ENCODE measurements at places on chromosomes 6 and 20.

DNA sequence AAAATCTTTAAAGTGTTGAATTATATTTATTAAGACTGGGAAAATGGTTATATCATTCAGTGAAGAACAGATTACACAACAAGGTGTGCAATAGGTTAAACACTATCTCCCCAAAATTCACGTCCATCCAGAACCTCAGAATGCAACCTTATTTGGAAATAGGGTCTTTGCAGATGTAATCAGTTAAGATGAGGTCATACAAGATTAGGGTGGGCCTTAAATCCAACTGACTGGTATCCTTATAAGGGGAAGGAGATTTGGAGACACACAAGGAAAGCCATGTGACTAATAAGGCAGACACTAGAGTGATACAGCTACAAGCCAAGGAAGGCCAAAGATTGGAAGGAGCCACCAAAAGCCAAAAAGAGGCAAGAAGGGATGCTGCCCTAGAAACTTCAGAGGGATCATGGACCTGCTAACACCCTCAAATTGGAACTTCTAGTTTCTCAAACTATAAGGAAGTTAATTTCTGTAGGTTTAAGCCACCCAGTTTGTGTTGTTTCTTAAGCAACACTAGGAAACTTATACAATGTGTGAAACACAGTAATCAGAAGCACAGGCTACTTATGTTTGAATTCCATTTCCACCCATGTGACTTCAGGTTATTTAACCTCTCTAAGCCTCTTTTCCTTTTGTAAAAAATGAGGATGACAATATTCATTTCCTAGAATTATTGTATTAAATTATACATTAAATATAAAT is 16.9 kb downstream of the ILRUN start:
- DNase-seq: no peak

GRCh38 chr20:24669701-24670100 is 200.3 kb downstream of the SYNDIG1 start:
- no peak for DNase-seq

GRCh38 chr20:1376007-1376406 is 16.8 kb downstream of the FKBP1A start:
- no peak for DNase-seq

DNA sequence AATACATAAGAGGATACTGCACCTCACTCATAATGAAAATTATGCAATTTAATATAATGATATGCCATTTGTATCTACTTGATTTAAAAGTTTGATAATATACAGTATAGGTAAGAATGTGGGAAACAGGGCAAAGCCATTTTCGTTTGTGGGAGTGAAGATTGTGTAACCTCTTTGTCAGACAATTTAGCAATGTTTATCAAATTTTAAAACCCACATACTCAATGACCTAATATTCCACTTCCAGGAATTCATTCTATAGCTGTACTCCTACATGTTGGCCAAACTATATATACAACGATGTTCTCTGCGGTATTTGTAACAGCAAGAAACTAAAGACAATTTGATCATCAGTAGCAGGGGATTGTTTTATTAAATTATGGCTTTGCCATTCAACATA is 17.8 kb upstream of the FKBP5 start:
- DNase-seq: no peak

GRCh38 chr6:120764312-120764711 is 570.0 kb downstream of the TBC1D32 start:
- DNase-seq: no peak

DNA sequence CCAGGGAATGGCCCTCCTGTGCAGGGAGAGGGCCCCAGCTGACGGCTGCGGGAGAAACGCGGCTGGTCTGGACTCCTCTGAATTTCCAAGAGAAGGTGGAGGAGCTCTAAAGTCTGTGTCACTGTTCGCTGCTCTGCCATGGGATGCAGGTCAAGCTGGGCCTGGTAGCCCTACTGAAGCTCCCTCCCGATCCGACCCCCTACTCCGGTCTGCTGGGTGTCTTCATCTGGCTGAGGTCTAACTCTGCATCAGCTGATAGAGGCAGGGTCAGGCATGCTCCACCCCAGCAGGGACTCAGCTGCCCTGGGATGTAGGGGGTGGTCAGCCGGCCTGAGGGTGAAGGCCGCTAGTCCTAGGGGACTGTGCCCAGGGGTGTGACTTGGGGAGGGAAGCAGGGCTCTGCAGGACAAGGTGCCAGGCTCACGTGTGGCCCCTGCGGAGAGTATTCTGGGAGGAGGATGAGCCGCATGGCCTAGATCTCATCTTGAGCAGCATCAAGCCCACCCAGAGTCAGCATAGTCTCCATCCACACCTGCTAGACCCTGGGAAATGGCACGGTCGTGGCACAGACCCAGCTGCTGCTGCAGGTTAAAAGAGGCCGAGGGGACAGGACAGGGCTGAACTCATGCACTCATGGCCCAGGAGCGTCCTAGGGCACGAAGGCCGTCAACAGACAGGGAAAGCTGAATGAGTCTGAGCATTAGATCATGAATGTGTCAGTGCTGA is 1.4 kb downstream of the CST3 start:
- no peak for DNase-seq

GRCh38 chr20:25643716-25644115 is 19.9 kb upstream of the NANP start:
- DNase-seq: no peak

DNA sequence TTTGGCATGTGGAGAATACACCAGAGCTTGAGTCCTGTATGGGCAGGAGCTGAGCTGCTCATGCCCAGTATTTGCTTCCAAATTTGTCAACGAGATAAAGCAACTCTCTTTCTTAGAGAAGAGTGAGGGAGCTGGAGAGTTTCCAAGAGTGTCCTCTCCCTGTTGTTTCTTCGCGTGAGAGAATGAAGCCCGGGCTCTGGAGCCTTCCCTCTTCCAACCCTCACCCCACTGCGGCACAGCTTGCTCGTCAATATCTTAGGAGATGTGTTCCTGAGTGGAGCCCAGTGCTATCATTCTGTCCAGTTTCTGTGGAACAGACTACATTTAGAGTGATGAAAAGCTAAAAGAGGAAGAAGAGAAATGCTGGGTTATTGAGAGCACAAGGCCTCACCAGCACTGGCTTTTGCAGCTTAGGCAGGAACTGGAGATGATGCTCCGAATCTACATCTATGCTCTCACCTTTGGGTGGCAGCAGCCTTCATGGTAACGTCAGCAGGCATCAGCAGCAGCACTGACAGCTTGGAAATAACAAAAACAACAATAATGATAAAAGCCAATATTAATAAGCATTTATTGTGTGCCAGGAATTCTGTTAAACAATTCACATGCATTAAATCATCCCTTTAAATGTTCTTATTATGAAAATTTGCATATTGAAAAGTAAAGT is 66.5 kb upstream of the TFB1M start:
- DNase-seq: no peak

DNA sequence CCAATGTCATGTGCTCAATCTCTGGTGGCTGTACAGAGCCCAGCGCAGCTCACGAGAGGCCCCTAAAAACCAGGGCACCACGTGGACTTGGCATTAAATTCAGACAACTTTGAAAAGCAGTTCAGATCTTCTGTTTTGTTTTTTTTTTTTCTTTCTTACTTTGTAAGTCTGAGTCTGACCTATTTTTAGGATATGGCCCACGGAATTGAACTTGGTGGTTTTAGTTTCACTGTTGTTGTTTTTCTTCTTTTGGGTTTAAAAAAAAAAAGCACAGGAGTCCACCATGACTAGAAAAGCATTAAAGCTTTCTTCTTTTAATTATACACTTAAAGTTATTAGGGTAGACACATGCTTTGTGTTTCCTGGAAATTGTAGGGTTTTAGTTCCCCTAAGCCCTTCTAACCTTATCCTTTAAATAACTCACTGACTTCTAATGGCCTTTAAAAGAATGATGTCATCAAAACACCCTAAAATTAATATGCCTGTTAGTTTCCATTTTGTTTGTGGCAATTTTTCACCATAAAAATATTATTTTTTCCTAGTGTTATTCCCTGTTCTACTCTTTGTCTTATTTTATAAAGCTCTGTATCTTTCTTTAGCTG is 48.5 kb upstream of the CCN2 start:
- no peak for DNase-seq

DNA sequence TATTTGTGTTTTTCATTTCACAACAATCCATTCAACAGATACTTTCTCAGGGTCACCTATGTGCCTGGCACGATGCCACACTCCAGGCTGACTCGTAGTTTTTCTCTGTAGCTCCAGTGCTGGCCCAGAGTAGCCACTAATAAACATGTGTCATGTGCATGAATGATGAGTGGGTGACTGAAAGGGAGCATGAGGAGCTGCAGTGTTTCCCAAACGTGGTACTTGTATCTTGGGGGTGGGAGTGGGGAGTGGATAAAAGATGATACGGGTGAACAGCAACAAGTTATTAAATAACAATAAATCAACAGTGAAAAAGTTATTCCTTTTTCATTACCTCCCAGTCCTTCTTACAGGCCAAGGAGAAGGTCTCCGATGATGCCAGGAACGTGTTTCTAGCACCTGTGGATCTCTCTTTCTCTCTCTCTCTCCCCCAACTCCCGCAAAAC is 17.1 kb downstream of the SRXN1 start:
- DNase-seq: no peak

DNA sequence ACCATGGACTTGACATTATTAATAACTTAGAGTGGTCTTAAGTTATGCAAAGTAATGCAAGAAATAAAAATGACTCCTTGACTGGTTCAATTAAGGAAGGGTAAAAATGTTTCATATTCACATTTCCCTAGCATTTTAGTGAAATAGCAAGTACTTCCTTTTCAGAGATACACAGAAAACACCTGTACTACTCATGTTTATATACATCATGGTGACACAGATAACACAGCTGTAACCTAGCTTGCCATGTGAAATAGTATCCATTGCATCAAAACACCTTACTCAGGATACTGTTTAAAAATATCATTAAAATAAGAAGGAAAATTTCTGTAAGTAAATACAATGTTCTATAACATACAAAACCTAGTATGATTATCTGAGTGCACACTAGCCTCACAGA is 102.4 kb downstream of the AHI1 start:
- no peak for DNase-seq

GRCh38 chr6:80921861-80922460 is 815.5 kb downstream of the BCKDHB start:
- DNase-seq: no peak

- no peak for DNase-seq
Observed at GRCh38 chr20:34058831-34059230, 53.2 kb downstream of the EIF2S2 start.

GRCh38 chr20:46973766-46974165 is 79.1 kb downstream of the EYA2 start:
- no peak for DNase-seq
